Activated CD4-positive, alpha-beta T cell treated with anti-CD3 and anti-CD28 coated beads, Interleukin-2, Interleukin-6, amounts not matched to agents 100 ng/mL and 50 ng/mL, durations not matched to agents 16 hours and 8 hours (primary cell): ENCODE measurements at places on chromosomes 3 and 15.

DNA sequence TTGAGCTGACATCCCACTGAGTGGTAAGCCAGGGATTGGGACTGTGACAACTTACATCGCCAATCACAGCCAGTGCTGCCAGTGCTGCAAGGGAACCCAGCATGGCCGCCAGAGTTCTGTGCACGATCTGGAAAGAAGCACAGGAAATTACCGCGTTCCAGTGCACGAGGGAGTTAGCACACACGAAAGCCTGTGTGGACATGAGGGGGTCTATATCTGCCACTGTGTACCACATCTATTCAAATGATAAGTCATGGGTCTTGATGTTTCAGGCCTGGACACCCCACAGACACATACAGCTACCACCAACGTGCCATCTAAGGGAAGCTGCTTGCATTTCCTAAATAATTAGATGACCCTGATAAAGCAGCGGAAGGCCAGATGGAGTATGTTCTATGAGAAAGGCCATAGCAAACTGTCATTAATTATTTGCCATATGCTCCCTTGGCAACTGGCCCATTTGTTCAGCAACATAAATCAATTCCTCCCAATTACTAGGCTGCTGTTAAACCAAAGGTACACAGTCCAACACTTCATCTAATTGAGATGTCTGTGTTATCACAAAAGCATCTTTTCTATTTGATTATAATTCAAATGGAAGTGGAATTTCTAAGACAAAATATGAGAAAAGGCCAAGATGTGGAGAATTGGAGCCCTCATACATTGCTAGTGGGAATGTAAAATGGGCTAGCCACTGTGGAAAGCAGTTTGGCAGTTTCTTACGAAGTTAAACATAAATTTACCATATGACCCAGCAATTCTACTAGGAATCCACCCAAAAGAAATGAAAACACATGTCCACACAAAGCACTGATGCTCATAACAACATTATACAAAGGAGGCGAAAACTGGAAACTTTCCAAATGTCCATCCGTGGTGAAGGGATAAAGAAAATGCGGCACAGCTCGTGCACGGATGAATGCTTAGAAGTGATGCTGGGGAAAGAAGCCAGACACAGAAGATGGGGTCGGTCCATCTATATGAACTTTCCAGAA is 108.3 kb downstream of the OCA2 start:
- no peak for DNase-seq

DNA sequence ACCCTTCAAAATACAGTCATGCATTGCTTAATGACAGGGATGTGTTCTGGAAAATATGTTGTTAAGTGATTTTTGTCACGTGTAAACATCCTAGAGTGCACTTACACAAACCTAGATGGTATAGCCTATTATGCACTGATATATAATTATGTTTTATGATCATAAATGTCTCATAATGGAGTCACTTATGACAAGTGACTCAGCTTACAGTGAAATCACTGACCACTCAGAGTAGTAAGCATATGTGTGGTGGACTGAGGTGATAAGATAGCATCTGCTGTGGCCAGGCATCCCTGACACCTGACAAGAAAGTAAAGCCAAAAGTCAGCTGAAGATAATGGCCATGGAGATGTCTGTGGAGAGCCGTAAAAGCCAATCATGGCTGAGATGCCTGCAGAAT is 5.4 kb downstream of the ACAD11 start:
- no peak for DNase-seq

DNA sequence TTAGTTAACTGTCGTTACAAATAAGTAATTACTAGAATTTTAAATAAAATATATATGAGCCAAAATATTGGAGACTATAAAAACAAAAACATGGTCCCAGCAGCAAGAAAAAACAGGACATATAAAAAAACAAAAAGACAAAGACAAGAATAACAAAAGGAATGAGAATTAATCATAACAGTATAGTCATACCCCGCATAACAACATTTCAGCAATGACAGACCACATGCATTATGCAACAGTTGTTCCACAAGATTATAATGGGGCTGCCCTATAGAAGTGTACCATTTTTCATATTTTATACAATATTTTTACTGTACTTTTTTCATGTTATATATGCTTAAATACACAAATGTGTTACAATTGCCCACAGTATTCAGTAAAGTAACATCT is 5.6 kb downstream of the HLTF start:
- DNase-seq: no peak

GRCh38 chr3:169929830-169930519 is 18.6 kb downstream of the SAMD7 start:
- DNase-seq: no peak

- DNase-seq: no peak
Observed at GRCh38 chr3:171880101-171880870, 37.1 kb downstream of the TMEM212 start.

DNA sequence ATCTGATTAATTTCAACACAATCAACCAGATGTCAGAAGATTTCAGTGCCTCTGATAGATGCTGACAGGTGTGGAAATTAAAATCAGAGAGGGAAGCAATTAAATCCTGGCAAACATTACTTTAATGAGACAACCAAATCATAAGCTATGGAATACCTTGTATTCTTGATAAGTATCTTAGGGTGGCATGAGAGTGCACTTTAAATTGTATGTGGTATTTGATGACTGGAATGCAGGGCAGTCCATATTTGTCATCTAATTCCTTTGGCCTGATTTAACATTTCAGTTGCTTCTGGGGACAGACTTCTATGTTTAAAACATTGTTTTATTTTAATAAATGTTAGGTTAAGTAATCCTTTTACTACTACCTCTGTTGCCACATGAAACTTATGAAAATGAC is 184.1 kb downstream of the LPP start:
- DNase-seq: no peak

GRCh38 chr3:13480340-13481318 is 523 bp downstream of the HDAC11 start:
- peak; percentile 21 for DNase-seq

DNA sequence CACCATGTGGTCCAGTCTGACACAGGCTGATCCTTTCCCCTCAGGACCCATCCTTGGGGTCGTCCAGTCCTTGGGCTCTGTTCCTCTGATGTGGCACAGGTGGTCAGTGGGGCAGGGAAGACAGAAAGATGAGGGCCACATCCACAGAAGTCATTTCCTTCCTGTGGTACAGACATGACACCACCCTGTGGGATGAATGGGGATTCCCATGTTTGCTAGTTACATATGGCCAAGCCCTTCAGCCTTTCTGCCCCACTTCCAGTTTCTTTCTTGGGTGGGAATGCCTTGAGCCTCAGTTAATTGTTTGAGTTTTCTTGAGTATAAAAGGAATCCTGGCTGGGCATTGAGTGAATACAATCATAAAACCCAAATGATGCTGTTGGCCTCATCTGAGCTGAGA is 284.7 kb upstream of the CTDSPL start:
- DNase-seq: no peak

GRCh38 chr3:73448041-73448440 is 176.7 kb downstream of the PDZRN3 start:
- DNase-seq: no peak

DNA sequence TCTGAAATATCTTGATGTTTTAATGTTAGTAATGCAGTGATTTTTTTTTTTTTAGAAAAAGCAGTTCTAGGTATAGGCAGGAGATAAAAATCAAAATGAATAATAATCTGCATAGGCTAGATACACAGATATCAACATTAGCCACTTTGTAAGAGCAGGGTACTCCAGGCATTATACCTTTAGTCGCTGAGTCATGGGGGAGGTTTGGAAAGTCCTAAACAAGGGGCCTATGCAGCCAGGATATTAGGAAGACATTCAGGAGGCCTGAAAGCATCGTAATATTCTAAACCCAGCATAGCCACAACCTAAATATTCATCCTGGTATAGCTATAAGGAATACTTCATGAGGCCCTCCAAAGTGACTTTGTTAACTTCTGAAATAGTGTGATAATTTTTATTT is 258.1 kb upstream of the NECTIN3 start:
- DNase-seq: no peak

DNA sequence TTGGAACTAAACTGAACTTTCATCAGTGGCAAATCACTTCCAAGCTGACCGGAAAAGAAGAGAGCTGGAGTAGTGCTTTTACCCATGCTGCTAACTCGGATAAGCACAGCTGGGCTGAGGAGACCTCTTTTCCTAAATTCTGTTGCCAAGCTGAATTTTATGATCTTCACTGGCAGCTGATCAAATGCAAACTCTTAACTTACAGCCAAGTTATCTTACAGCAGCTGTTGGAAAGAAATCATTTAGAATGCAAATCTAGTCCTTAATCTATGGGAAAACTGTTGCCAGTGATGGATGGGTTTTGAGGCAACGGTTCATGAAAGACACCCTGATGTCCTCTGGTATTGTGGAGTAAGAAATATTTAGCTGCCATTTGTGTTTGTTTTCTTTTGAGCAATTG is 216.5 kb downstream of the ZNF385D start:
- DNase-seq: no peak

DNA sequence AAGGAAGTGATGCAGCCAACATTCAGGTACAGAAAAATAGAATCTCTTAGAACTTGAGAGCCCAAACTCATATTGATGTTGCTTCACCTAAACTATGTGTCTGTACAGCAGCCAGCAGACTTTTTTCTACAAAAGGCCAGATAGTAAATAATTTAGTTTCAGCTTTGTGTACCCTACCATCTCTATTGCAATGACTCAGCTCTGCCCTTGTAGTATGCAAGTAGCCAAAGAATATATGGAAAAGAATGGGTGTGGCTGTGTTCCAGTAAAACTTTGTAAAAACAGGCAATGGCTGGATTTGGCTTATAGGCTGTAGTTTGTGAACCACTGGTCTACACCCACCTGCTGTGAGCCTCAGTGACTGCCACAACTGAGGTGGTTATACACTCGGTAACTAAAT is 392.5 kb upstream of the RARB start:
- DNase-seq: no peak

DNA sequence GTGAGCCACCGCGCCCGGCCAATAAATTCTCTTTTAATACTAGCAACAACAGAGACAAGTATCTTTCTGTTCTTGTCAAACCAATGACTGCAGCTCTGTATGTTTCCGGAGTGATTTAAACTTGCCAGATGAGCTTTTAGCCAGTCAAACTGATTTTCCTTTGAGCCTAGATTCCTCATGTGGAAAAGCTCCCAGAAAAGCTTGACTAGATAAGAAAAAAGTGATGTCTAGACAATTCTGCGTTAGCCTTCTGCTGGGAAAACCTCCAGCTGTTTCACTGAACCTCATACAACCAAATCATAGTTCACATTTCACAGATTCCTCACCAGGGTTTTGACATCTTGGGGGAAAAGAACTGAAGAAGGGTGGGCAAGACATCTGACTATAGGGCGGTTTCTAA is 78.6 kb downstream of the MAGI1 start:
- DNase-seq: no peak

- peak; percentile 36 for DNase-seq
Observed at GRCh38 chr3:131553495-131554247, 50.9 kb upstream of the MRPL3 start.

DNA sequence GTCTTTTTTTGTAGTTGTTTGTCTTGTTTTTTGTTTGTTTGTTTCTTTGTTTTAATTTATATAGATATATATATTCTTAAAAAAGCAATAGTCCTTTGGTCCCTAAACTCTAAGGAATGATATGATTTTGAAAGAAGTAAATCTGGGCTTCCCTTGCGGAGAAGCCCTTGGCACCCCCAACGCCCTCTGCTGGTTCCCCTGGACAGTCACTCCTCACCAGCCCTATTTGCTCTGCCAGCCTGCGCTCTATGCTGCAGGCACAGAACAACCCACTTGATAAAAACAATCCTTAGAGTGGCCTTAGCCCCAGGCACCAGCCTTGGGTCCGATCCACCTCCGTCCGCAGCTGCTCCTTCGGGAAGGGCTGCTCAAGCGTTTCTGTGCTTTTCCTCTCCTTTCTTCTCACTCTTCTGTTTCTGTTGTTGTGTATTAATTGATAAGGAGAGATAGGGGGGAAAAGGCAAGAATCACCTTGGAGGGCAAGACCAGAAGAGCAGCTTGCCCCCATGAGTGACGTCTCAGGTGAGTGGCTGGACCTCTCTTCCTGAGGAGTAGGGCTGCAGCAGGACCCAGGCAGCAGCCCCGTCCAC is 13.7 kb upstream of the PARP6 start:
- peak; percentile 44 for DNase-seq

DNA sequence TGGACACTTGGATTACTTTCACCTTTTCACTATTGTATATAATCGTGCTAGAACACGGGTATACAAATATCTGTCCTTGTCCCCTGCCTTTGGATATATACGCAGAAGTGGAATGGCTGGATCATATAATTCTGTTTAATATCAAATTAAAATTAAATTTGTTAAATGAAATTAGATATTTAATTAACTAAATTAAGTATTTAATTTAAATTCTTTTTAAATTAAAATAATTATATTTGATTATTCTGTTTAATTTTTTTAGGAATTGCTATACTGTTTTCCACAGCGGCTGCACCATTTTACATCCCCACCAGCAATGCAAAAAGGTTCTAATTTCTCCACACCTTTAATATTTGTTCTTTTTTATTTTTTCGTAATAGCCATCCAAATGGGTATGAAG is 84.3 kb downstream of the DOCK3 start:
- DNase-seq: no peak

- no peak for DNase-seq
Observed at GRCh38 chr3:55333046-55333445, 154.1 kb downstream of the WNT5A start.
